Endothelial cell (in vitro differentiated cells): ENCODE measurements at places on chromosomes 13 and 19. TPM values are rescaled to one million over a fixed set of nuclear protein-coding genes. Genes with fewer than 3 reads are reported as not detected.

The HSD17B14 gene
- 65.6 TPM for total RNA-seq

DNA sequence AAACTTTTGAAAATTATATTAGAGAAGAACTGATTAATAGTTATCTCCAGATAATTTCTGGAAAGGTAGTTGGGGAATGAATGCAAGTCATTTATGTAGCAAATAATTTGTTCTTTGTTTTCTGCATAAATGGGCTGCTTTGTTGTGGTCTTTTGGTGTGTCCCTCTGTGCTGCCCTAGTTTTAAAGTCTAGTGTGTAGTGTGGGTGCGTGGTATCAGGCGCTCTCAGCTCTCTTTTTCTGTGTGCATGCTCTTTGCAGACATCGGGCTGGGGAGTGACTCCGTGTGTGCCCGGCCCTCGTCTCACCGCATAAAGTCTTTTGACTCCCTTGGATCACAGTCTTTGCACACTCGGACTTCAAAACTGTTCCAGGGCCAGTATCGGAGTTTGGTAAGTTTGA, 94.5 kb downstream of the ARHGEF7 start:
- no peak for DNase-seq
- H3K4me3 ChIP-seq: peak overlapping the region; percentile 73
- H3K27me3 ChIP-seq: peaks cover 9% of the 10 kb centered on the region
- H3K27ac ChIP-seq: no peak overlapping the region
- H3K36me3 ChIP-seq: peaks cover 64% of the 10 kb centered on the region

DNA sequence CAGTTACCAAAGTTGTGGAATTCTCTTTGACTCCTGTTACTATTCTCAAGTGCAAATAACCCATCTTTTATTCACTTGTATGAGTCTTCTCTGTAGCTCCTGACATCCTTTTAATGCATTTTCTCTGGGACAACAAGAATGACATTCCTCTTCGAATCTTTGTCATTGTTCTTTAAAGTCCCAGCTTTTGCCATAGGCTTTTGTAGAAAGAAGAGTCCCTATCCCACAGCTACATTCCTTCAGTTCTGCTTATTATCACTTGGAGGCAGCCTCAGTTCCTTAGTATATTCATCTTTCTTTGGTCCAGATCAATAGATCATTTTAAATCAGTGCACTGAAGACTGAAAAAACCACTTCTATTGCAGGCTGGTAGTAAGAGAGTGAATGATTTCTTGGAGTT, 560.2 kb downstream of the DACH1 start:
- peaks cover 2% of the 10 kb centered on the region for H3K27me3 ChIP-seq
- H3K4me1 ChIP-seq: no peaks in the 10 kb centered on the region
- no peaks in the 10 kb centered on the region for H3K36me3 ChIP-seq

The C19orf85 gene
- not detected for total RNA-seq

DNA sequence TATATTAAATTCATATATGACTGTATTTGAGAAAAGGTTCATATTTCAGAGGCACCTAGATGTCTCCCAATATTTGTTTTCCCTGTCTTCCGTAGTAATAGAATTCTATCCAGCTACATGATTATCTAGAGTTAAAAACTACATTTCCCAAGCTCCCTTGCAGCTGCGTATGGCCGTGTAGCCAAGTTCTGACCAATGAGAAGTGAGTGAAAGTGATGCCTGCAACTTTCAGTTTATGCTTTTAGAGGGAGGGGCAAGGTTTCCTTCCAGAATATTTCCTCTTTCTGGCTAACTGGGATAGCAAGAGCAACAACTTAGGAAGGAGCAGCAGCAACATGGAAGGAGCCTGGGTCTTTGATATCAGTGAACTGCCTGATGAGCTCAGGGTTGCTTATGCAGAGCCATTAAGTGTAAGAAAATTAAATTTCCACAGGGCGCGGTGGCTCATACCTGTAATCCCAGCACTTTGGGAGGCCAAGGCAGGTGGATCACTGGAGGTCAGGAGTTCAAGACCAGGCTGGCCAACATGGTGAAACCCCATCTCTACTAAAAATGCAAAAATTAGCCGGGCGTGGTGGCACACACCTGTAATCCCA, 23.2 kb upstream of the CYP2A13 start:
- H3K27ac ChIP-seq: no peak overlapping the region
- H3K4me3 ChIP-seq: no peak overlapping the region
- peak; percentile 18 for DNase-seq
- H3K27me3 ChIP-seq: peaks cover 1% of the 10 kb centered on the region
- no peaks in the 10 kb centered on the region for H3K4me1 ChIP-seq
- H3K36me3 ChIP-seq: no peaks in the 10 kb centered on the region

DNA sequence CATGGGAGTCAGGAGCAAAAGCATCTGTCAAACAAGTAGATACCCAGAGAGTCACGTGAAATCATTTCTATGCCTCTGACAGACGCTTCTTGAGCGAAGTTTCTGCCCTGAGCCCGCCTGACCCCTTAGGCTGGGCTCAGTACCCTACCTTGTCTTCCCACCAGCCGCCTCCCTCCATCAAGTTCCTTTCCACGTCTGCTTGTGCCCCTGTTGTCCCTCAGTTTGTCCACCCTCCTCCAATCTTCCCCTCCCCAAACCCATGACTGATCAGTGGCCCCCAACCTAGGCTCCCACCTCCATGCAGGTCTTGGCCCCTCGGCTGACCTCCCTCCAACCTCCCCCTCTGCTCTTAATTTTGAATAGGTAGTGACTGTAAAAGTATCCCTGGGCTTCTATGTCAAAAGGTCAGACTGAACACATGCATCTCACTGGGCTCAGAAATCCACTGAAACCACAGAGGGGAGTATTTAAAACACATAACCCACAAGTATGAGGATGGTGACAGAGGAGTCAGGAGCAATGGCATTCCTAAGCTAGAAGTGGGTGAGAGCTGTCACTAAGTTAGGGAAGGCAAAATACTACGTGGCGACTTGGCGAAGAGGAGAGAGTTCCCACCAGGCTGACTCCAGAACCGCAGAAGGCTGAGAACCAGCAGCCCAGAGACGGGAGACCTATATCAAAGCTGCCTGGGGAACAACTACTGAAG, 1.7 kb upstream of the ZNF446 start:
- peaks cover 9% of the 10 kb centered on the region for H3K27me3 ChIP-seq
- H3K4me1 ChIP-seq: peaks cover 8% of the 10 kb centered on the region
- H3K36me3 ChIP-seq: peaks cover 10% of the 10 kb centered on the region

DNA sequence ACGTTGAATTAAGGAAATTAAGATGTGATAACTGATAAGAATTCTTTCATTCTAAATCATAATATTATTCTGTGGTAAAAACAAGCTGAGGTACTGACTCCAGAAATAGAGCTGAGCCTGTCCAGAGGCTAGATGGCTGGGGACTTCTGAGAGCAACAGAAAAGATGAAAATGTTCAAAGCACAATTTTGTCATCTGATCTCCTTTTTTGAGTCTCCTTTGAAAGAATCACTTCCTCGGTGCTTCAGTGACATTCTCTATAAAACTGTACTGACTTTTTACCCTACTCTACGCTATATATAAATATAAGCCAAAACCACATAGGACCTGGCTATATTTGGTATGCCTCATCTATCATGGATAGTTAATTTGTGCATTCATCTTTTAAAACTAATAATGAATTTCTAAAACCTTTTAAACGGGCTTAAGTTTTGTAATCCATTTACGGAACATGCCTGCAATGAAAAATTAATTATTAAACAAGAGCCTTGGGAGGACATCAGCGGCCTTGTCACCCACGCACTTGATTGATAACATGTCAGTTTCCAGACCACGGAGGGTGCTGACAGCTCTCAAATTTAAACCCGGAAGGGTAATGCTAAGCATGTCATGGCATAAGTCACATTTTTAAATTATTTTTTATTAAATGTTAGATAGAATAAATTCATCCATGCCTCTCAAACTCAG, 235.5 kb downstream of the PCDH9 start:
- DNase-seq: no peak
- peaks cover 14% of the 10 kb centered on the region for H3K4me1 ChIP-seq
- H3K27ac ChIP-seq: no peak overlapping the region
- peaks cover 2% of the 10 kb centered on the region for H3K27me3 ChIP-seq
- no peak overlapping the region for H3K4me3 ChIP-seq

DNA sequence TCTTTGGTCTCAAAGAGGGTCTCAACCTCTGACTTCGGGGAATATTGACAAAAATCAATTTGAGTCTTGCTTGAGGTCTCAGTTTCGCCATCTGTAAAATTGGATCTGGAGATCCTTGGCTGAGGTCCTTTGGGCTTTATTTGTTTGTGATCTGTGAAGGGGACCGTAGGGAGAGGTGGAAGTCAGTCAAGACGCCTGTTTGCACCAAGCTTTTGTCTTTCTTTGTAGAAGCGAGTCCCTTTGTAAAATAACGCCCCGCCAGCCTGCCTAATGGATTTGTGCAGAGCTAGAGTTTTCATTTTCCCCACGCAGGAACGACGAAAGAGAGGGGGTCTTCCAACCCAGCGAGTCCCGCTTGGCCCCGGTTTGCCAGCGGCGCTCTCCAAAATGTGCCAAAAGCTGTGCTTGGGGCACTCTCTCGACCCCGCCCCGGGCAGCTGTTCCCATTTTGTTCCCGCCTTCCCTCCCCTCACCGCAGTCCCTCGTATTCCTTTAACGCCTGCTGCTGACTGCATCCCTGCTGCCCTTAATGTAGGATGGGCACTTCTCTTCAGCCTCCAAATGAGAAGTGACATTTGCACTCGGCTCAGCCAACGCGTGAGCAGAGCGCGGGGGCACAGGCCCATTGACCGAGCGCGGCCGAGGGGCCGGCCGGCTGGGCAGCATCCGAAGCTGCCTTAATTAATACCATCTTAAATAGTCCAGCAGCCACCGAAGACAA, 13.0 kb downstream of the ZIC5 start:
- H3K4me3 ChIP-seq: peak overlapping the region; percentile 59
- peaks cover 26% of the 10 kb centered on the region for H3K27me3 ChIP-seq
- H3K27ac ChIP-seq: no peak overlapping the region
- peaks cover 43% of the 10 kb centered on the region for H3K4me1 ChIP-seq
- H3K36me3 ChIP-seq: no peaks in the 10 kb centered on the region
- peak; percentile 11 for DNase-seq

DNA sequence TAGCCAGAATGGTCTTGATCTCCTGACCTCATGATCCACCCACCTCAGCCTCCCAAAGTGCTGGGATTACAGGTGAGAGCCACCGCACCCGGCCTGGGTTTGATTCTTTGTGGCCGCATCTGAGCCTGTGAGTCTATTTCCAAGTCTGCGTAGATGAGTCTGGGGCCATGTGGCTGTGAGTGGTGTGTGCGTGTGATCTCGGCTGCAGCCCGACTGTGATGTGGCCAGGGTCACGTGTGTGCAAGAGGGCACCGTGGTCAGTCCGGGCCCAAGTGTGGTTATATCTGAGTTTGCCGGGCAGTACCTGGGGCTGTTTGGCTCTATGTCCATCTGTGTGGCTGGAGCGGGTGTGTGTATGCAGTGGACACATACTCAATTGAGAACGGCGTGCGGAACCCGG, 5.4 kb downstream of the MEIS3 start:
- no peak overlapping the region for H3K27ac ChIP-seq
- H3K4me3 ChIP-seq: no peak overlapping the region
- H3K27me3 ChIP-seq: peaks cover 12% of the 10 kb centered on the region

DNA sequence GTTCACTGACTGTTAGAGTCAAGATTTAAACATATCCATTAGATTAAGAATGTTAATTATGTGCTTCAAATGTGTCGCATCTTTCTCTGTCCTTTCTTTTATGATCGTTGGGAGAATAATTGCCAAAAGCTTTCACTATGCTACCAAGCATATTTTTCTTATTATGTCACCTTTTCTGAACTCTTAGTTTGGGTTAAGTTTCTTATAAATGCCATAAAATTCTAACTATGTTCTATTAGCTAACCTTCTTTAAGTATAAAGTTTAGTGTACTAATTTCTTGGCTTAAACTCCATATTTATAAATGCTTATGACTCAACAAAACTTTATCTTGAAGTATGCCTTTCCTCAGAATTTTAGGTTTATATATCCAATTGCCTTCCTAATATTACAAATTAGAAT, 1759.4 kb downstream of the PCDH9 start:
- no peaks in the 10 kb centered on the region for H3K4me1 ChIP-seq
- H3K27ac ChIP-seq: no peak overlapping the region
- no peak overlapping the region for H3K4me3 ChIP-seq
- DNase-seq: no peak
- no peaks in the 10 kb centered on the region for H3K36me3 ChIP-seq
- no peaks in the 10 kb centered on the region for H3K27me3 ChIP-seq

DNA sequence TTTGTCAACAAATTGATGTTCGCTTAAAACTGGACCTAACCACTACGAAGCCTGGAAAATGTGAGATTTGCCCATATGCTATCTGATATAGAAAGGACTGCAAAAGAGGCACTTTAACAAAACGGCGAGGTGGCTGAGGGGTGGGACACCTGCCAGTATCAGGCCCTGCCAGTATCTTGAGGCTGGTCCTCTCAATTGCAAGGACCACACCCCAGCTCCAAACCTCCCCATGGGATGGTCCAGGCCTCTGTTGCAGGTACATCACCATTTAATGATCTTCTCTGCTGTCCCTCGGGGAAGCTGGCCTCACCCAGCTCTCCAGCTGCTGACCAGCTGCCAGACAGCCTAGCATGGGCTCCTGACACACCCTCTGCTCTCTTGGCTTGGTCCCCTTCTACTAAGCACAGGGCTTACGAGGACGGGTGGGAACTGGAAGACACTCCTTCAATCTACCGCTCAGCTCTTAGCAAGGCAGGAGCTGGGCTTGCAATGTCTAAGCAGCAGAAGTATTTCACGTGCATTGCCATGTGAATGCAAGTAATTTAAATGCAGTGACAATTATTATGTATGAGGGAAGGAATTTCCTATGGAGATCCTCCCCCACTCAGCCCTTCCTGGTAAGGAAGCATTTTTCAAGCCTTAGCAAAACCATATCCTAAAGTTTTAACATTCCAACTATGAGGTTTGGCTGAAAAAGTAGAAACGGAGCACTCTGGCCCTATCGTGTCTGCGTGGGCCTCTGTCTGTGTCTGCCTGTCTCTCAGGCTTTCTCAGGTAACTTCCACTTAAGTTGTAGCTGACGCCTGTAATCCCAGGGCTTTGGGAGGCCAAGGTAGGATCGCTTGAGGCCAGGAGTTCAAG, 63.9 kb downstream of the LATS2 start:
- H3K4me3 ChIP-seq: no peak overlapping the region
- H3K4me1 ChIP-seq: peaks cover 4% of the 10 kb centered on the region
- DNase-seq: no peak
- H3K36me3 ChIP-seq: peaks cover 5% of the 10 kb centered on the region

DNA sequence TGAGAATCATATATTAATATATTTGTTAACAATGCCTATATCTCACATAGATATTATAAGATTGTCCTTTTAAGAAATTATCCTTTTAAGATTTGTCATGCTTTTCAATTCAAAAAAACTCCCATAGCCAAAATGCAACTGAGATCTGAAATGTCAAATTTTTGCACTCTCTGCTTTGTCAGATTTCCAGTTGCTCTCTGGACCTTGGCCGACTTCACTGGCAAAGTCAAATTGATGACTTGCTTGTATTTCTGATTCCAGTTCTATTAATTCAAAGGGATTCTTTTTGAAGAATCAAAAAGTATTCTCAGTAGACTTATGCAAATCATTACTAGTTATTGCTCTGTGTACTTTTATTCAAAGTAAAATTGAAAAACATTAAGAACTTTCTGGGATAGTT, 101.2 kb upstream of the SCEL start:
- H3K4me1 ChIP-seq: no peaks in the 10 kb centered on the region
- DNase-seq: no peak
- H3K36me3 ChIP-seq: no peaks in the 10 kb centered on the region
- H3K27ac ChIP-seq: no peak overlapping the region
- peaks cover 3% of the 10 kb centered on the region for H3K27me3 ChIP-seq
